AG20443 (cell line): ENCODE measurements at places on chromosomes 4 and X.

DNA sequence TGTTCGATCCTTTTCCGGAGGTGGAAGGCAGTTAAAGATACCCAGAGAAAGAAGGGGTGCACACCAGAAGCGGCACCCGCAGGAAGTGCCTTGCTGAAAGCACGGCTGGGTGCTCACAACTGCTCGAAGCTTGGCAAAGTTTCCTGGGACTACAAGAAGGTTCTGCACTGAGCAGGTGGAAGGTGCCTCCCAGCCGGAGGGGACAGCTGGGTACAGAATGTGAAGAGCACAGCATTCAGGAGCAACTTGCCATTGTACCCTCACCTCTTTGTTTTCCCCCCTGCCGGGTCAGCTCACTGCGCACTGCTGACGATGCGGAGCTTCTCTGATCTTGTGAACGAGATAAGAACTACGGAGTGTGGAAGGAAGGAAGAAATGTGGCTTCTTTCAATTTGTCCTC is 289.2 kb downstream of the FBXW7 start:
- DNase-seq, result no peak

- peak; percentile 63 for DNase-seq
Measured at GRCh38 chr4:7903791-7904516, 35.7 kb downstream of the AFAP1 start.

DNA sequence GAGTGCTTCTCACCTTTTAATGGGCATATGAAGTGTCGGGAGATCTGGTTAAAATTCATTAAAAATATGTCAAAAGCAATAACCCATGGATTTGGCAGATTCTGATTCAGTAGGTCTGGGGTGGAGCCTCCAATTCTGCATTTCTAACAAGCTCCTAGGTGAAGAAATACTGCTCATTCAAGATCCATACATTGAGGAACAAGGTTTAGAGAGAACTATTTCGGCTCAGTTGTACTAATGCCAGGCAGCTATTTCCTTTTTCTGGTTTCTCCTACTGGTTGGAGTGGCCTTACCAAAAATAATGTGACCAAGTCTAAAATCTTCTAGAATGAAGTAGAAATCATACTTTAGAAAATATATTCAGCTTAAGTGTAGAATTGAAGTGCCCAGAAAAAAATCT is 117.5 kb downstream of the TSPAN7 start:
- no peak for DNase-seq

DNA sequence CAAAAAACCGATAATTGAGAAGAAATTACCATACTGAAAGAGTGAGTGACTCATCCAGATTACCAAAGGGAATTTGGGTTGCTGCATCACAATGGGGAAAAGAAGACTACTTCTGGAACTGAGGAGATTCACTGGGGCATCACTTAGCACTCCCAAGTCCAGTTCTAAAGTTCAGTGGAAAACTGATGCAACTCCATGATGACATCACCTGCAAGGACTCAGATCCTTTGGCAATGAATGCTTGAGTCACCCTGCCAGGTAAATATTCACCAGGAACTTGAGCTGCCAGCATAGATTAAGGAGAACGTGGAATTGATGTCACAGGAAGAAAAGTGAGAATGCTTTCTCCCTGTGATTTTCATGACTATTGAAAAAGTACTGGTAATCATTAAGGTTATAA is 32.0 kb upstream of the SMIM10L2A start:
- DNase-seq, result no peak

- DNase-seq, result no peak
Measured at GRCh38 chrX:1545776-1546408, 8.9 kb upstream of the P2RY8 start.

- no peak for DNase-seq
Measured at GRCh38 chr4:89741768-89742167, 95.2 kb downstream of the SNCA start.

GRCh38 chr4:122759639-122760310 is 27.3 kb downstream of the BBS12 start:
- no peak for DNase-seq

DNA sequence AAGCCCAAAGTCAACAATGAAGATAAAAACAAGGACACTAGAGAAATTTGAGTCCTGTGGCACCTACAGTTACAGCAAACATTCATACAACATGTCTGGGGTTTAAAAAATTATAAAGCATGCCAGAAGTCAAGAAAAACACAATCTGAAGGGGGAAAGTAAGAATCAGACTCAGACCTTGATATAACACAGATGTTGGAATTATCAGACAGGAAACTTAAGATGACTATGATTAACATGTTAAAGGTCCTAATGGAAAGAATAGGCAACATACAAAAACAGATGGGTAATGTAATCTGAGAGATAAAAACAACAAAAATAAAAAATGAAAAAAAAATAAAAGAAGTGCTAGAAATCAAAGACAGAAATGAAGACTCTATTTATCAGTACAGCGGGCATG is 446.5 kb downstream of the SPRY1 start:
- DNase-seq, result no peak

DNA sequence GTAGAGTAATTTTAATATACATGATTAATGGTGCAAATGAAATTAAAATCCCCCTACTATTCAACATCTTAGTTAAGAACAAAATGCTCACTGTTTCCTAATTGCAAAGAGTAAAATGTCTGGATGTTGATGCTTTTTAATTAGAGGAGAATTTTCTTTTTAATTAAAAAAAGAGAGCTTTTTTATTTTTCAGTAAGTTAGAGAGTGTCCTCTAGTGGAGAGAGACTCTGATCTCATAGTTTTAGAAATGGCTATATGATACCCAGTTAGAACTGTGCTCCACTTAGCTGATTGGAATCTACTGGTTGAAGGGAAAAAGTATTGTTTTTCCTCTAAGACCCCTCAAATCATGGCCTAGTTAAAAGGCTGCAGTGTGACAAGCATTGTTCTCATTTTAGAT is 312.0 kb upstream of the MAGEB2 start:
- peak; percentile 7 for DNase-seq

DNA sequence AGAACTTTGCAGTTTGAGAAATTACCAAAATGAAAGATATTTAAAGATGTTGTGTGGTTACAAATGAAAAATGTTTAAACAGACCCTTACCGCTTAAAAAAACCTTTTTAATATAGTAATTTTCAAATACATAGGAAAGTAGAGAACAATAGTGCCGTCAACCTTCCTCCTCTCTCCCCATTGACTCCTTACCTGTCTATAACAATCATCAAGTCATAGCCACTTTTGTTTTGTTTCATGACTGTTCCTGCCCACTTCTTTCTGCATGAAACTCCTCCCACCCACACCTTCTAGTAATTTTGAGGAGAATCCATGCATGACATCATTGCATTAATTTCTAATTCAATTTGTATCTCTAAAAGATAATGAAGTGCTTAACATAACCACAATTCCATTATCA is 76.5 kb upstream of the ATP8A1 start:
- DNase-seq, result no peak

DNA sequence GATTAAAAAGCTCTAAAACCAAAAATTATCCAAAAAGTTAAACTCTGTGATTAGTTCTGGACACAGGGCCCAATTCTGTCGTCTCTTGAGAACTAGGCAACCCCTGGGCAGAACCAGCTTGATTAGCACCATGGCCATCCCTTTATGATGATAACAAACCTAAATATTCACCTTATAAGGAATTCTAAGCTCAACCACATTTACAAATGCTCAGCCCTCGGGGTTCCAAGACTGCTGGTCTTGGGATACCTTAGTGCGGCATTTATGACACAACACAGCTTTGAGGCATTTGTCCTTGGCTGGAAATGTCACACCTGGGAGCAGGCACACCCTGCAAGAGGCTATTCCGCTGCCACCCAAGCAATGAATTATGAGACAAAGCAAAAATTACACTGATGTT is 27.5 kb upstream of the NAP1L5 start:
- no peak for DNase-seq

DNA sequence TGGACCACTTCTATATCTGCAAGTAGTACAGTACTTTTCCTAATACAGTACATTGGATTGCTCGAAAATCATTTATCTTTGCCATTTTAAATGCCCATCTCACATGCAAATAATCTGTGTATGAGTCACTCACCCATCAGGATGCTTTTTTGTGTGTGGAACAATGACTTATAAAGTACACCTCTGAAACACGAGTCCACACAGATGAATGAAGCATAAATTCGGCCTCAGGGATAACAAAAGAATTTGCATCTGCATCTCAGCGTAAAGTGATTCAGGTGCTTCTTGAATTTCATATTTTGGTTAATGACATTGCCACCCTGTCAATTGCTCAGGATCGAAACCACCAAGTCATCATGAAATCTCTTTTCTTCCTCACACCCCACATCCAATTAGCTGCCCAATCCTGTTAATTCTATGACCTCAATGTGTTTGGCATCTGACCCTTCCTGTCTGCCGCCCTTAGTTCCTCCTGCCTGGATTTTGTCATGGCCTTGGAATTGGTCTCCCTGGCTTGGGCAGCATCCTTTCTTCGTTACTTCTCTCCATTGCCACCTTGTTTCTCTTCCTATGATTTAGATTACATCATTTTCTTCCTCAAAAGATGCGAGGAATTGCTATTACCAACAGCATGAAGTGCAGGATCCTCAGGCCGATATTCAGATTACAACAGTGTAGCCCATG is 161.6 kb upstream of the MID1 start:
- no peak for DNase-seq

GRCh38 chr4:138188406-138189084 is 53.6 kb downstream of the SLC7A11 start:
- no peak for DNase-seq

DNA sequence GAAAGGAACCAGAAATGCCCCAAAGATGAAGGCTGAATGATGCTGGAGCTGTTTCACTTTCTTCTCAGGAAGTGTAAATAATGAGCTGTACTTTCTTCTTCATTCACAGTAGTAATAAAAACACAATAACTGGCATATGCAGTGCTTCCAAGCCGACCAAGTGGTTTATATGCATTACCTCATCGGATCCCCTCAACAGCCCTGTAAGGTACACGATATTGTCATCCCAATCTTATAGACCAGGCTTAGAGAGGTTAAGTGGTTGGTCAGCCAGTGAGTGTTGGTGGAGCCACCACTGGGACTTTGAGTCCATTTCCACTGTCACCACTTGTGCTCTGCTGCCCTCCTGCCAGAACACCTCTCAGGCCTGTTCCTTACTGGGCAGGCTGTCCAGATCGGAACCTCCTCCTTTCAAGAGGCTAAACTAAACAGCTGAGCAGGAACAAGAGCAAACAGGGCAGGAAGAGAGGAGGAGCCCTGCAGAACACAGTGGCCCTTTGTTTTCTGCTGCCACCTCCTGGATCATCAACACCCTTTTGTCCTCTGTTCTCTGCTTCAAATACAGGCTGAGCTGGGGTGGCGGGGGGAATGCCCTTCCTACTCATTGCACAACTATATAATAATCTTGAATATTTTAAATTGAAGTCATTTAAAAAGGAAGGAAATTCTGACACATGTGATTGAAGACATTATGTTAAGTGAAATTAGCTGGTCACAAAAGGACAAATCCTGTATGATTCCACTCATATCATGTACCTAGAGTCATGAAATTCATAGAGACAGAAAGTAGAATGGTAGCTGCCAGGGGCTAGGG is 112.5 kb upstream of the ATP6AP2 start:
- DNase-seq, result peak; percentile 60

GRCh38 chr4:76449833-76450232 is 14.8 kb downstream of the SHROOM3 start:
- DNase-seq, result no peak

DNA sequence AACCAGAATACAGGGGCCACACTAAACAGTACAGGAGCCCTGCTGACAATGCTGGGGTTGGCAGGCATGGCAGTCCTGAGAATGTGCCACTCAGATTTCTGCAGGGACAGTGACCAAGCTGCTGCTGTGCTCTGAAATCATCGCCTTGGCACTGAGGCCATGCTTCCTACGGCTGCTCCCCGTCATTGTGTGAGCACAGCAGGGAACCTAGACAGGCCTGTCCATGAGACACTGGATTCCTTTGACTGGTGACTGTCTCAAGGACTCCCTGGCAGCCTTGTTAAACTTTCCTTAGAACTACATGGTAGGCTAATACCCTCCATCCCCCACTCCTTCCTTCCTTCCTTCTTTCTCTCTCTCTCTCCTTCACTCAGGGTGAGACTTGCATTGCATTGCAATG is 111.4 kb downstream of the LUZP4 start:
- peak; percentile 7 for DNase-seq
